ENCODE measurements at places on chromosomes 12 and 14. TPM values are rescaled to one million over a fixed set of nuclear protein-coding genes. Genes with fewer than 3 reads are reported as not detected.

DNA sequence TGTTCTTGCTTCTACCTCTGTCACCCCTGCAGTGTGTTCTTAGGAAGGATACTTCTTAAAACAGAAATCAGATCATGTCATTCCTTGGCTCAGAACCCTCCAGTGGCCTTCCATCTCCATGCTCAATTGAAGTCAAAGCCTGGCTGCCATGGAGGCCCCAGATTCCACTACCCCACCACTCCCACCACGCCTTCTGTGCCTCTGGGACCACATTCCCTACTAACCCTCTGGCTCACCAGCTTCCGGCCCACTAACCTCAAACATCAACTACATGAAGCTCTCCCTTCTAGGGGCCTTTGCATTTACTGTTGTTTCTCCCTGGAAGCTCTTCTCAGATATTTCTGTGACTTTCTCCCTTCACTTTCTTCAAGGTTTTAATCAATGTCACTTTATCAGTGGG lies 76.1 kb upstream of the REP15 start:
- no peak for DNase-seq

Gene SAMD15
- 0.86 TPM for total RNA-seq

DNA sequence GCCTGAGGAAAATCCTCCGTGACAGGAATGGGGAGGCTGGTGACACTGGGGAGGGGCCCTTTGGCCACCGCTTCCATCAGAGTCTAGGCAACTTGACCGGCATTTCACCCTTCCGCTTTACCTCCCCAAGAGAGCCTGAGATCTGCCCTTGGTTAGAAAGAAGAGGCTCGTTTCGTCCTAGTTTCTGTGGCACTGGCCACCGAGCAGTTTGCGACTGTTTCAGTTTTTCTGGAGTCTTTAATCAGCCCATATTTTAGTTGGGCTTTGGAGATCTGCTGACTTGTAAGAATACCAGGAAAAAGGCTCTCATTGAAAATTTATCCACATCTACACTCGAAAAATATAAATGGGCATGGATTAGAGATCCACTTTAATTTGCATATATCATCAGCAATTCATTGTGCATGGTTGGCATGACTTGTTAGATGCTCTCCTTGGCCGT lies 414 bp upstream of the ANKS1B start:
- no peak for DNase-seq

DNA sequence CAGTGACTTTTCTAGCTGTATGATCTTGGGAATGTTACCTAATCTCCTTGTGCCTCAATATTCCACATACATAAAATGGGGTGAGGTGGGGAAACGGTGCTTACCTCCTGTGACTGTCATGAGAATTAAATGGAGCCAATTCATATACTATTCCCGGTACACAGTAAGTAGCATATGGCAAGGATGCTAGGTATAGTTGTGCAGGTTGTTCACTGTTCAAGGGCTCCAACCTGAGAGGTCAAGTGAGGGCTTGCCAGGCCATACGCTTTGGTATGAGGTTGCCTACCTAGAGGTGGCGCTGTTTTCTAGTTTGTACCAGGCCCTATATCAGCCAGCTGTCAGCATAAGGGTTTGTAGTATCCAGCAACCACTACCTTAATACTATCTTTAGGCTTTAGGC lies 3.6 kb upstream of the BATF start:
- peak; percentile 58 for DNase-seq

- DNase-seq = no peak
Measured at GRCh38 chr12:93937812-93938211, 210.6 kb upstream of the PLXNC1 start.

Gene SRRM4
- not detected for total RNA-seq

Gene MYO1A
- total RNA-seq = 0.42 TPM
